KBM-7 (cell line): ENCODE measurements at places on chromosomes 6 and 20.
A peak's percentile ranks its signal among the peaks of the same experiment; 100 is the strongest.

DNA sequence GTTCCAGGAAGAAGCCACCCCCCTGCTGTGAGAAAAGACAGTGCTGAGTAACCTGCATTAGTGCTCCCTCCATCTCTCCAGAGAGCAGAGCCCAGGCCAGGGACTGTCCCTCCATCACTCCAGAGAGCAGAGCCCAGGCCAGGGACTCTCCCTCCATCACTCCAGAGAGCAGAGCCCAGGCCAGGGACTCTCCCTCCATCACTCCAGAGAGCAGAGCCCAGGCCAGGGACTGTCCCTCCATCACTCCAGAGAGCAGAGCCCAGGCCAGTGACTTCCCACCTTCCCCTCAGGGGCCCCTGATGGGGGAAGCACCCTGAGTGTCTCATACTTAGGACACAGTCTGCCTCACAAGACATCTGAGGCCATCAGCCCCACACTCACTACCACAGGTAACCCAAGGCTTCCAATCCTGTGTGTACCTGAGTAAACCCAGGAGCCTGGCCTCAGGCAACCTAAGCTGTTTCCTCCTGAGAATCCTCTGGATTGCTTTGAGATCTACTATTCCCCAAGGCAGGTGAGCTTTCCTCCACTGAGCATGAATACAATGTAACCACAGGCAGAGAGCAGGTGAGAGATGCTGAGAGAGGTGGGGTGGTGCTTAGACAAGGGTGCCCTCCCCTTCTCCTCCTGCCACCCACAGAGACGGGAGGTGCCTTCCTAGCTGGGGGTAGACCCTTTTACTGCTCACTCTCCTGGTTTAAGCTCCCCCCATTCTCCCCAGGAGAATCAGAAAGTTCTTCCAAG is 4.9 kb downstream of the TBXT start:
- DNase-seq = no peak

DNA sequence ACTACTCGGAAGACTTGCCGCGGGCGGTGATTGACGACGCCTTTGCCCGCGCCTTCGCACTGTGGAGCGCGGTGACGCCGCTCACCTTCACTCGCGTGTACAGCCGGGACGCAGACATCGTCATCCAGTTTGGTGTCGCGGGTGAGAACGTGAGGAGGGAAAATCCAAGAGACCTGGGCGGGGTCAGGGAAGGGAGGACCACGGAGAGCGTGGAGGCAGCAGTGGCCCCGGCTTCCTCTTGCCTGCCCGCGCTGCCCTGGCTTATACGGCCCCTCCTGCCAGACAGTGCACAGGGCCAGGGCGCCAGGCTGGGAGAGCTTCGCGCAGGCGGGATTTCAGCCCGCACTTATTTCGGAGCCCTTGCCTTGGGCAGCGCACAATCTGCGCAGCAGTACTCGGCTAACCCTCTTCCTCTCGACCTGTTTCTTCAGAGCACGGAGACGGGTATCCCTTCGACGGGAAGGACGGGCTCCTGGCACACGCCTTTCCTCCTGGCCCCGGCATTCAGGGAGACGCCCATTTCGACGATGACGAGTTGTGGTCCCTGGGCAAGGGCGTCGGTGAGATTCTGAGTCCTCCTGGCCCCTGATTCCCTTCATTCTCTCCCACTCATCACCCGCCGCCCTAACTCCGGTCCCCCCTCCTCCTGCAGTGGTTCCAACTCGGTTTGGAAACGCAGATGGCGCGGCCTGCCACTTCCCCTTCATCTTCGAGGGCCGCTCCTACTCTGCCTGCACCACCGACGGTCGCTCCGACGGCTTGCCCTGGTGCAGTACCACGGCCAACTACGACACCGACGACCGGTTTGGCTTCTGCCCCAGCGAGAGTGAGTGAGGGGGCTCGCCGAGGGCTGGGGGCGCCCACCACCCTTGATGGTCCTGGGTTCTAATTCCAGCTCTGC is 2.0 kb downstream of the MMP9 start:
- no peak for DNase-seq

GRCh38 chr20:62143957-62144825 is 622 bp downstream of the SS18L1 start:
- peak; percentile 63 for DNase-seq

DNA sequence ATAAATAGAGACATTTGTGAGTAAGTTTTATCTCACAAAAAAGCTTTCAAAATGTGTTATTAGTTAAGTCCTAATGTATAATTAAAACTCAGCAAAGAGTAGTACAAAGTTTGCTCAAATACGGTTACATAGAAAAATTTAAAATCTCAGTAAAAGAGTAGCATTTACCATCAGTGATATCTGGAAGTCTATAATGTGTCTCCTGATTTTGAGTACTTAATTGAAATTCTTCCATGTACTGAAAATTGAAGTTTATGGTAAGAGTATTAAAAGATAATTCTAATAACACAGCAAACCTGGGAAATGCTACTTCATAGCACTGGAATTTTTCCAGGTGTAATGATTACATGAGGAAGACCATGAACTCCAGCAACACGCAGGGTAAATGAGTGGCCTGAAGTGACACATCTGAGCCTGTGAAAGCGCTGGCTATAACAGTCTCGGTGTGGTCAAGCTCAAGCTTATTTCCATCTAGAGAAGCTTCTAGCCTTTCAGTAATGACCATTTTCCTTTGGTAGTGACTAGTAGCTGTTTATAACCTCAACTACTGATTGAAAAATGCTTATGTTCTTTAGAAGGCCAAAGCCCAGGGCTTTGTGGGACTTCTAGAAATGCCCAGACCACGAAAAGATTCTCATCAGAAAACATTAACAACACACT is 203.2 kb downstream of the ISM1 start:
- no peak for DNase-seq

GRCh38 chr20:21139881-21140566 is 14.1 kb downstream of the KIZ start:
- DNase-seq = no peak

GRCh38 chr6:76803038-76803580 is 660.2 kb downstream of the HTR1B start:
- no peak for DNase-seq

GRCh38 chr20:50330504-50331313 is 140.1 kb downstream of the CEBPB start:
- DNase-seq = no peak

- no peak for DNase-seq
Observed at GRCh38 chr6:109715616-109716015, 24.5 kb downstream of the FIG4 start.

- DNase-seq = no peak
Observed at GRCh38 chr6:156953479-156954146, 176.4 kb downstream of the ARID1B start.

GRCh38 chr6:17580518-17581048 is 19.5 kb upstream of the FAM8A1 start:
- DNase-seq = no peak

- no peak for DNase-seq
Observed at GRCh38 chr6:105907301-105907700, 178.8 kb upstream of the PRDM1 start.

GRCh38 chr20:272718-273117 is 15.2 kb downstream of the DEFB132 start:
- no peak for DNase-seq

- DNase-seq = no peak
Observed at GRCh38 chr6:127342296-127342945, 988 bp downstream of the ECHDC1 start.

DNA sequence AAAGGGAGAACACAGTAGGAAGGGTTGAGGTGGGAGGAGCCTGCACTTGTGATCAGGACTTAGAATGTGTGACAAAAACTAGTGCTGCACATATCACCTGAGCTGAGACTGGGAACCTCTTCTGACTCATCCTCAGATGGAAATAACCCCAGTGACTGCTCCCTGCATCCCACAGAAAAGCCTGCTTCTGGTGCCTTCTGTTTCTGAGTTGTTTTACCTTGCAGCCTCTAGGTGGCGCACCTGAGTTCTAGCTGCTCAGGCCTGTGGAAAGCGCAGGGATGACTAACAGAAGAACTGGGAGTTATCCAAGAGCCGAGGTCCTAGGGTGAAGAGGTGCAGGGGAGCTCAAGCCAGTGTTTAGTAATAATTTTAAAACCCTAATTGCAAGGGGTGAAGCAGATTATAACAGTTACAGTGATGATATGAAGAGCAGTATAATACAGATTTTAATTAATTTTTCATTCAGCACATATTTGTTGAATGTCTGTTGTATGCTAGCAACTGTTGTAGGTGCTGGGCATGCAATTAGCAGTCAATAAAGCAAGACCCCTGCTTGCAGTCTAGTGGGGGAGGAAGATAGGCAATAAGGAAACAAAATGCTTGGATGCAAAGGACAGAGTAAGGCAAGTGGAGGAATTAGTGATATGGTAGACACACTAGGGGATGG is 302.5 kb downstream of the DHX35 start:
- DNase-seq = peak; percentile 41

DNA sequence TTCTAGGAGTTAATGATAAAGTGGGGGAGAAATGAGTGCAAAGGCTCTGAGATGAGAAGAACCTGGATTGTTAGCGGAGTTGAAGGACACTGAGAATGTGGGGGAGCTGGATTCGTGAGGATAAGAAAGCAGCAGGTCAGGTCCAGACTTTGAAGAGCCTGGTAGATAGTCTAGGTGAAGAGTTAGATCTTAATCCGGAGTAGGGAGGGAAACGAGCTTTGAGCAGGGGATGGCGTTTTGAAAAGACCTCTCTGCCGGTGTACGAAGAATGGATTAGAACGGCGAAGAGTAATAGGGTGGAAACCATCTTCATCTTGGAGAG is 487 bp upstream of the PHF20 start:
- DNase-seq = no peak

- DNase-seq = no peak
Observed at GRCh38 chr6:102458990-102459389, 1065.5 kb downstream of the GRIK2 start.
